Stimulated activated CD4-positive, alpha-beta T cell treated with anti-CD3 and anti-CD28 coated beads, Interleukin-15, amount 100 ng/mL, for 48 hours (primary cell): ENCODE measurements at places on chromosomes 5 and 9.
A peak's percentile ranks its signal among the peaks of the same experiment; 100 is the strongest.

DNA sequence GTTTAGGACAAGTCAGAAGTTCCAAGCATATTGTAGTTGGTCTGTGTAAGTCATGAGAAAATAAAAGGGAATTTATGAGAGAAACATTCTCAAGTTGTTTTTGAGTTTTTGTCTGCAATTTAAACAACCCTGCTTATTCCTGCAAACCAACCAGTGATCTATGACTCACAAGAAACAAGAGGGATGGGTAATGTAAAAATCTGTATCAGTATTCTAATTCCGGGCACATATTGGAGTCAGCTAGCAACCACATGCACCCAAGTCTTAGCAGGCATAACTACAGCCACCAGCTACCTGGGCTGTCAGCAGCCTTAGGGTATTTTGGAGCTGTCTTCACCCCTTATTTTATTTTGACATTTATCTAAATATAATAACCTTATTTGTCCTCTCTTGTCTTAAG lies 128.7 kb upstream of the APC start:
- DNase-seq: no peak

DNA sequence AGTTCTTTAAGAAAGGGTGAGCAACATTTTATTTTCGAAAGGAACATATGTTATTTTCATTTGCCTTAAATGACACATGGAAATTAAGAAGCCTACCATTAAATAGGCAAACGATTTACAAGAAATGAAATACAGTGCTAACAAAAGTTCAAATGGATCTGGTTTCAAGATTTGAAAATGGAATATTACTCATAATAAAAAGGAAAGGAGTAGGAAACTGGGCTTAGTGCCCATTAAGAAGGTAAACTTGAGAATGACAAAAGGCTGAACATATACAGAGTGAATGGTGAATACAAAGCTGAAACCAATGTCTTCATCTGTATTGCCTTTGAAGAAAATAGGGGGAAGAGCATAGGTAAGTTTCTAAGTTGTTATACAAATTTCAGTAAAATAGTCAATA lies 974.2 kb upstream of the C9orf72 start:
- DNase-seq: no peak

GRCh38 chr5:73390972-73391371 lies 57.6 kb downstream of the FOXD1 start:
- DNase-seq: no peak

DNA sequence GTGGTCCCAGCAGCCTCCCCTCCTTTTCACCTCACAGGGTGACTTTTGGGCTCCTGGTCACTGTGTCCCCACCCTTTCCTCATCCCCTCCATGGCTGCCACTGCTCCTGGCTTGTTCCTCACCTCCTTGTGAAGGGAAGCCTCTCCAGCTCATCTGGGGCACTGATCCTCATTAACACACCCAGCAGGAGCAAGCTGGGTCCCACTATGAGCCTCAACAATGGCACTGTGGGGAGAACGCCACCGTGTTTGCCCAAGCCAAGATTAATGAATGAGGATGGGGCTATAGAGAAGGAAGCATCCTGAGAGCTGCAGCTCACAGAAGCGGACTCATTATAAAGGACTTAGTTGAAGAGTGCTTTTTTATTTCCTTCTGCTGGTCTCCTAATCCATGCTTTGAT lies 118.4 kb downstream of the MARCHF11 start:
- no peak for DNase-seq

- DNase-seq: no peak
Observed at GRCh38 chr5:138064526-138064925, 19.3 kb upstream of the WNT8A start.

DNA sequence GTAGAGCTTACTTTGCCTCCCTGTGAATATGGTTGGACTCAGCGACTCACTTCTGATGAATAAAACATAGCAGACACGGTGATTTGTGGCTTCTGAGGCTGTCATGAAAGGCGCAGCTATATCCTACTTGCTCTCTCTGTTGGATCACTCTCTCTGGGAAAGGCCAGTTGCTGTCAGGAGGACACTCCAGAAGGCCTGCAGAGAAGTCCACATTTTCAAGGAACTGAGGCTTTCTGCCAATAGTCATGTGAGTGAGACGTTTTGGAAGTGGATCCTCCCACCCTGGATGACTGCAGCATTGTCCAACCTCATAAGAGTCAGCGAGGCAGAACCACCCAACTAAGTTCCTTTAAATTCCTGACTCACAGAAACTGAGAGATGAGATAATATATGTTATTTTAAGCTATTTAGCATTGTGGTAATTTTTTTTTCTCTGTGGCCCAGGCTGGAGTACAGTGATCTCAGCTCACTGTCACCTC lies 156.0 kb upstream of the MAST4 start:
- peak; percentile 14 for DNase-seq

DNA sequence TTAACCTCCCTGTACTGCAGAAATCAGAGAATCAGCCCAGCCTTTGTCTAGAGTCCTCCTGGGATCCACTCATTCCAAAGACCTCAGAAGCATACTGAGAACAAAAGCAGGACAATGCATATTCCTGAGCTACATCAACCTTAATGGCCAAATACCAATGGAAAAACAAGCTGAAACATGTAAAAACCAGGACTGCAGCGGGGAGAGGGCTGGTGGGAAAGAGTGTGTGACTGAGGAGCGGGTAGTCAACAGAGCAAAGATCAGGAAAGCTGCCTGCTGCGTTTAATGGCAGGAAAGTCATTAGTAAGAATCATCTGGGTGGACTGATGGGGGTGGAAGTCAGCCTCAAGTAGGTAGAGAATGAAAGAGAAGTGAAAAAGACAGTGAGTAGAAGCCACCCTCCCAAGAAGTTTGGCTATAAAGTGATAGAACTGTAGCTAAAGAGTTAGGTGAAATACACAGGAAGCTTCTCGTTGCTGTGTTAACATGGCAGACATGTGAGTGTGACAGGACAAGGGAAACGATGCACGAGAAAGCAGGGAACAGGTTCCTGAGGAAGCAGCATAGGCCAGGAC lies 88.1 kb downstream of the OTULIN start:
- DNase-seq: no peak

GRCh38 chr5:127471211-127471610 lies 46.2 kb upstream of the PRRC1 start:
- no peak for DNase-seq

GRCh38 chr5:34621277-34622097 lies 34.6 kb upstream of the RAI14 start:
- DNase-seq: no peak

DNA sequence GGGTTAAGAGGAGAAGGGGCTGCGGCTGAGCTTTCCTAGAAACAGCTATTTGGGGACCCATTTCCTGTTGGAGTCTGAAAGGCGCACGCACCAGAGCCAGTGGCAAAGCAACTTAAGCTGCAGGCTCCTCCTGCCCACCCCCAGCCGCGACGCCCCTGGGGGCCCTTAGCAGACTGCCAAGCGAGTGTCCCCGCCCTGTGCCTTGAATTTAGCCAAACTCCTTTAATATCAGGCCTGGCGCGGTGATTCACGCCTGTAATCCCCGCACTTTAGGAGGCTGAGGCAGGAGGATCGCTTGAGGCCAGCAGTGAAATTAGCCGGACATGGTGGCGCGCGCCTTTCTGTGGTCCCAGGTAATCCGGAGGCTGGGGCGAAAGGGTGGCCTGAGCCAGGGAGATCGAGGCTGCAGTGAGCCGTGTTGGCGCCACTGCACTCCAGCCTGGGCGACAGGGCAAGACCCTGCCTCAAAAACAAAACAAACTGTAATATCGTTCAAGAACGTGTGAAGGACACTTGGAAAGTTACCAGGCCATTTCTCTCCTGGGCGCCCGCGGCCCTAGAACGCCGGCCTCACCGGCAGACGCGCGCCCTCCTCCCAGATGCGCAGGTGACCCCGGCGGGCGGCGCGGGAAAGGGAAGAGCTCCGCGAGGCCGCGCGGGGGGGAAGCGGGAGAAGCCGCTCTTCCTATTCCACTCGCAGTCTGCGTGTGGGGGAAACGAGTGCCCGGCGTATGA lies 1.0 kb upstream of the F2R start:
- DNase-seq: no peak

- no peak for DNase-seq
Observed at GRCh38 chr5:161258438-161258837, 288.1 kb downstream of the GABRB2 start.

DNA sequence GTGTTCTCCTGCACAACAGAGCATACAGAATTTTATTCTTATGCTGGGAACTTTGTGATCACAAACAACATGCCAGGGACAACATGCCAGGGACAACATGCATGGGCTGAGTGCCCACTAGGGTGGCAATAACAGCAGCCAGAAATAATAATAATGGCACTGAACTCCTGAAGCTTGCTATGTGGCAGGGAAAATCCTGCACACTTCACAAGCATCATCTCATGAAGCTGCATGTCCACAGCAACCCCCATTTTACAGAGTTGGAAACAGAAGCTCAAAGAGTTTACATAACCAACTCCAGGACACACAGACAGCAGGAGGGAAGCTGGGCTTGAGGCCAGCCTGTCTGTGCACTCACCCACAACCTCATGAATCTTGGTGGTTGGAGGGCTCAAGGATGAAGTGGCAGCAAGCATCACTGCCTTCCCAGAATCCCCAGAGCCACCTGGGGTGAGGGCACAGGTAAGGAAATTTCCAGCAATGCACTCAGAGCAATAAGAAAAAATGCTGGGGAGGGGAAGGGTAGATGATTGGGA lies 111.4 kb downstream of the GABBR2 start:
- no peak for DNase-seq

GRCh38 chr9:34654323-34655051 lies 2.5 kb downstream of the IL11RA start:
- DNase-seq: no peak

GRCh38 chr5:142184988-142185387 lies 76.4 kb downstream of the NDFIP1 start:
- no peak for DNase-seq

DNA sequence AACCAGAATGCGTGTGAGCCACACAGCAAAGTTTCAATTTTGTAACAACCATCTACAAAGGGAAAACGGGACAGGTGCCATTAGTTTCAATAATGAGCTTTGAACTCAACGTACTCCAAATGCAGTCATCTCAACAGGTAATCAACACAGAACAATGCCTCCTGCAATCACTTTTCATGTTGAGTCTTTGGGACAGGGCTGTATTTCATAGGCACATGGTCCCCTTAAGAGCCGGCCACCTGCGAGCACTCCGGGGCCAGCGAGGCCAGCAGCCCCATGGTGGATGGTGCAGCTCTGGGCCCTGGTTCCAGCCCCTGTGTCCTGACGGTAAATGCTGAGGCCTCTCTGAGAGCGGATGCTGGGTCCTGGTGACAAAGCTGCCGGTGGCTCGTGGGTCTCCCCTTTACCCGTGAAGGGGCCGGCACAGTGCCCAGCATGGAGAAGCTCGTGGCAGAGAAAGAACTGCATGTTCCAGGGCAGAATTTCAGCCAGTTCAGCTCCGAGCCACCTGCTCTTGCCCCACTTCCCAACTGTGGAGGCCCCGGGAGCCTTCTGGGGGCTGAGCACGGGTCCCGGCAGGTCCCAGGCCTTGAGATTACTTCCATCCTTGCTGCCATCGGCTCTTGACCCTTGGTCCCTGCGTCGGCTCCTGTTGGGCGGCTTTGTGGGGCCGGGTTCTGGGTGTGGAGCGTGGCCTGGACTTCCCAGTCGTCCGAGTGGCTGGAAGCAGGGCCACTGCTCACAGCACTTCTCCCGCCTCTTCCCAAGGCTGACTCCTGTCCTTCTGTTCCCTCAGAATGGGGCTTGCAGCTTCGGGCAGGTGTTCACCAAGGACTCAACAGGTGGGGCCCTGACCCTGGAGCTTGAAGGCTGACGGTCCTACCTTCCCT lies 26.1 kb upstream of the RNU6ATAC start:
- DNase-seq: no peak

- DNase-seq: peak; percentile 60
Observed at GRCh38 chr9:112074250-112075008, 100.7 kb downstream of the SUSD1 start.

- no peak for DNase-seq
Observed at GRCh38 chr5:68268852-68269130, 53.2 kb downstream of the PIK3R1 start.

- DNase-seq: no peak
Observed at GRCh38 chr5:25119650-25120049, 474.9 kb upstream of the CDH10 start.

- no peak for DNase-seq
Observed at GRCh38 chr5:125685771-125686170, 737.4 kb upstream of the GRAMD2B start.

GRCh38 chr9:81445331-81445921 lies 243.9 kb downstream of the TLE1 start:
- DNase-seq: no peak

DNA sequence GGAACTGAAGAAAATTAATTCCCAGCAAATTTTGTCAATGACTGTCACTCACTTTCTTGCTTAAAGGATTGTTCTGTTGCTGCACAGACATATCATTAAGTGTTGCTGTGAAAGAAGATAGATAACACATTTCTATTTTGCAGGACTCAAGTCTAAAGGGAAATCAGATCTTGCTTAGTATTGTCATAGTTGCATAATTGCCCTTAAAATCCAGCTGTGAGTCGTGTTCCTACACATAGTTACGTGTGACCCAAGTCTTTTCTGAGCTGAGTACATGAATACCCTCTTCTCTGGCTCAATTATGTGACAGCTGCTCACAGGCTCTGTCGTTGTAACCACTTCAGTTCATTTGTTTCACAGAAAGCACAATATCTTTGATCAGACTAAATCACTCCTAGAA lies 390.8 kb downstream of the DTWD2 start:
- no peak for DNase-seq

DNA sequence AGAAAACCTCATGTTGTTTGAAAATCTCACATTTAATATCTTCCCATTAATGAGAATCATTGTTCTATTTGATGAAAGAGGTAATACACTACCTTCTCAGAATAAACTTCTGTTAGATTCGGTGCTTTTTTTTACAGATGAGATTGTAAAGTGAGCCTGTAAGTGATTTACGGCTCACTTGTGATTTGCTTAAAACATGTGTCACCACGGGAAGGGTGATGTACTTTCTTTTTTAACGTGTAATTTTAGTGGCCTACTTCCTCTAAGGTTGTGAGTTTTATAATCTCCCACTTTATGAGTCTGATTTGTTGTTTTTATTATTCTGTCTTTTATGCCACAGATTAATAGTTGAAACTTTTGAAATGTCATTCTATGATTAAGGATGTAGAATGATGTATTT lies 15.9 kb downstream of the ANXA1 start:
- DNase-seq: no peak

DNA sequence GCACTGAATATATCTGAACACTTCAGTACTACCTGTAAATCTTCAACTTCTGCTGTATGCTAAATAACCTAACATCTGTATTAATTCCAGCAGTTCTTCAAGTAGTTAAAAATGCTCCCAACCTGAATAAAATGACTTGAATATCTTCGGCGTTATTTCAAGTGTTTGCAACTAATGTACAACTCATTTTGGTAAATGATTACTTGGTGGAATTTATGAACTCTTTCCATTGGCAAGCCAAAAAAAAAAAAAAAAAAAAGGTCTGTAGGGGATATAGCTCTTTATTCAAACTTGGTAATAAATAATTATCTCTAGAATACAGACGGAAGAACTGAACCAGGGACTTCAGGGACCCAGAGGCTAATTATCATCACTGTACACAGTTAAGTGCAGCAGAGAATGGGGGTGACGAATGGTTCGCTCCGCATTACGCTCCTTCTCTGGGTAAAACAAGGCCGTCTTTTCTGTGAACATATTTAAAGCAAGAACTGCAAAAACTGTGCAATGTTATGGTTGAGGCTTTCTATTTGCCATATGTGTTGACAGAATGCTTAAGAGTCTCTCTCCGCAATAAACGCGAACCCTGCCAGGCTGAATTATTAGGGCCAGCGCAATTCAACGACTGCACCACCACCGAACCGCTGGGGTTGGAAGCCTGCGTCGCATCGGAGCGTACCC lies 1.9 kb upstream of the ERBIN start:
- no peak for DNase-seq
